ENCODE measurements at places on chromosomes 7 and 10.

DNA sequence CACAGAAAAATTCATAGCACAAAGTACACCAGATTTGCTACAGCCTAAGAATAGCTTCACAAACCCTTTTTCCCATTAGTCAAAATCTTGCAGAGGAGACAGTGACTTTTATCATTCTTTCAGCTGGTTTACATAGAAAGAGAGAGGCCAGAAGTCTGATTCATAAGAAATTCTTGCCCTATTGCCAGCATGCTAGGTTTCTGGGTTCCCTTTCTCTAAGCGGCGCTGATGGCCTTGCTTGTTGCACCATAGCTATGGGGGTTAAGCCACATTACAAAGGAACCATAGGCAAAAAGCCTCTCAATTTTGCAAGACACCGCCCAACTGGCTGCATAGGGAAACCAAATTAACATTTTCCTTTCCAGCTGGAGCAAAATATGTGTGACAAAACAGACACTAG, 87.4 kb downstream of the ZNF467 start:
- DNase-seq: peak; percentile 52

DNA sequence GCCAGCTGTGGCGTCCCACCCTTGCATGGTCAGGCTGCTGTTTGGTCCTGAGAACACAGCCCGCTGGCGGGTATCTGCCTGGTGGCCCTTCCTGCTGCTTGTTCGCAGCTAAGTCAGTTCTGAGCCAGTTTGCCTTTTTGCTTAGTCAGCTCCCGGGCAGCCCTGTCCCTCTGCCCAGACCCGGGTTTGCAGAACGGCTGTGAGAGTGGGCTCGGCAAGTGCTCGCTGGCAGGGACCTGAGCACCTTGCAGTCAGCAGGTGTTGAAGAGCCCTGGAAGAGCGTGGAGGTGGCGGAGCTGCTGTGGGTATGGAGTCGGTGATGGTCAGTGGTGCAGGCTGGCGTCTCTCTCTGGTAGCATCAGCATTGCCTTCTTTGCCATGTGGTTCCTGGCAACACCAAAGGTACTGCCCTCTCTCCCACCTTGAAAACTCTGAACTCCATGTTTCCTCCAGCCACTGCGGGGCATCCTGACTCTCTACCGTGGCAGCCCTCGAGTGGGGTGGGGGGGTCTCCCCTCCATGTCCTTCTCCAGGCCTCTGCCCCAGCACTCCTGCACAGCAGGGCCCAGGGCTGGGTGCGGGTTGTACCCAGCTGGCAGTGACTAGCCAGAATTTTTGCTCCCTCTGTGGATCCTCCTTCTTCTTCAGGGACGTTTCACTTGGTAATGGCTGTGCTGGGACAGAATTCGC, 4.6 kb downstream of the INPP5A start:
- no peak for DNase-seq

- DNase-seq: no peak
Measured at GRCh38 chr10:114571316-114571999, 86.6 kb downstream of the ABLIM1 start.

DNA sequence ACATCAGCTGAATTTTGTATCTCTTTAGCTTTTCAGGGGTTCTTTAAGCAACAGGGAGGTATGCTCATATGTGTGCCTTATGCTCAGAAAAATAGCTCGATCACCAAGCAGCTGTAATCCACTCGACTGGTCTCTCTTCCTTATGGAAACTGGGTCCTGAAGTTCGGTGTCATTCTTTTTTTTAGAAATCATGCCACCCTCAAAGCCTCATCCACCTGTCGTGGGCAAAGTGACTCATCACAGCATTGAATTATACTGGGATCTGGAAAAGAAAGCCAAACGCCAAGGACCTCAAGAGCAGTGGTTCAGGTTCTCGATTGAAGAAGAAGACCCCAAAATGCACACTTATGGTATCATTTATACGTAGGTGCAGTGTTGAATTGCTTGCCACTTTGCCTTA, 83.6 kb downstream of the FANK1 start:
- no peak for DNase-seq

- no peak for DNase-seq
Measured at GRCh38 chr7:103292122-103292521, 5.1 kb upstream of the PMPCB start.

All from AG04449 (cell line).